ENCODE measurements at places on chromosomes 7 and 10.

GRCh38 chr7:55336540-55336939, 28.6 kb upstream of the LANCL2 start:
- no peak overlapping the region for H3K27ac ChIP-seq
- H3K36me3 ChIP-seq = no peaks in the 10 kb centered on the region
- H3K27me3 ChIP-seq = no peaks in the 10 kb centered on the region
- peak; percentile 66 for DNase-seq

- no peak for DNase-seq
- no peaks in the 10 kb centered on the region for H3K36me3 ChIP-seq
- H3K4me3 ChIP-seq = no peak overlapping the region
- peak overlapping the region; percentile 86 for H3K27ac ChIP-seq
- H3K27me3 ChIP-seq = no peaks in the 10 kb centered on the region
- H3K4me1 ChIP-seq = peaks cover 43% of the 10 kb centered on the region
These were observed 194.9 kb downstream of the DIP2C start for GRCh38 chr10:494556-494955.

DNA sequence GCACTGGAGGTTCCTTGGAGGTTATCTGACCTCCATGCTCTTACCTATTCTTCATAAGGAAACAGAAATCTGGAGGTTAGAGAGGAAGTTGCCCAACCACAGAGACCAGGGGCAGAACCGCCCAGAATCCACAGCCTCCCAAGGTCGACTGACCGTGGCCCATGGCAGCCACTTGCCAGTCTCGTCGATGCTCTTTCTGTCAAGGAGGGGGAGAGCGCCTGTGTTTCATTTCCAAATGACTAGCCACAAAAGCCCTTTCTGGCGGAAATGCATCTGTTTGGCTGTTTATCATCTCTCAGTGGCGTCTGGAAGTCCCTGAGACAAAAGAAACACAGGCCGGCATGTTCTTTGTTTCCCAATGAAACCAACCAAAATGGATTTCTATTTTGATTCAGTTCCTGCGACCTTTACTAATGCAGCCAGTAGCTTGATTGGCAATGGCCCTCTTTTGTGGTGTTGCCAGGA, 2.9 kb downstream of the RAMP3 start:
- DNase-seq = no peak
- H3K36me3 ChIP-seq = no peaks in the 10 kb centered on the region
- H3K27me3 ChIP-seq = no peaks in the 10 kb centered on the region
- H3K4me1 ChIP-seq = peaks cover 11% of the 10 kb centered on the region

DNA sequence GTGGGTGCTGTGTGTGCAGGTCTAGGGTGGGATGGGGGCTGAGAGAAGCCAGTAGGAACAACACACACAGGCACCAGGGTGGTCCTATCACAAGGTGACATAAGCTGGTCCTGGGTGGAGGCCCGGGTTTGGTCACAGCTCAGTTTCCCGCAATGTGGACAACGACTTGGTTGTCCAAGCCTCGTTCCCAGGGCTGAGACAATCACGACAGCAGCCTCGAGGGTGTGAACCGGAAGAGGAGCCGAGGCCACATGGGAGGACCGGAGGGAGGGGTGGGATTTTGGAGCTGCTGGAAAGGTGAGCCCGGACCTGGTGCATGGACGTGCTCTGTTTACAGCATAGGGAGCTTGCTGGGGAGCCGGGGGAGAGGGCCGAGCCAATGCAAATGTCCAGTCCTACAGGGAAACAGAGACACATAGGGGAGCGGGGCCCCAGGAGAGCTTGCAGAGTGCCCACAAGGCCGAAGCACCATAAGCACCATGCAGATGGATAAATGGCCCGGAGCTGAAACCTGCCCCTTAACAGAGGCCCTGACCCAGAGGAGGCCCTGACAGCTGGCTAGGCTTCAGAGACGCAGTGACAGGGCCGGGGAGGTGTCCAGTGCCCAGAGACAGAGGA, 92.8 kb downstream of the PRKAG2 start:
- no peak for DNase-seq
- no peaks in the 10 kb centered on the region for H3K36me3 ChIP-seq
- peaks cover 12% of the 10 kb centered on the region for H3K4me1 ChIP-seq
- H3K4me3 ChIP-seq = no peak overlapping the region

Data from esophagus muscularis mucosa (tissue), 4 donors.